ENCODE measurements at places on chromosomes 5 and 9.
A peak's percentile ranks its signal among the peaks of the same experiment; 100 is the strongest.

GRCh38 chr9:78601957-78602565 is 305.1 kb downstream of the PSAT1 start:
- DNase-seq: peak; percentile 60

DNA sequence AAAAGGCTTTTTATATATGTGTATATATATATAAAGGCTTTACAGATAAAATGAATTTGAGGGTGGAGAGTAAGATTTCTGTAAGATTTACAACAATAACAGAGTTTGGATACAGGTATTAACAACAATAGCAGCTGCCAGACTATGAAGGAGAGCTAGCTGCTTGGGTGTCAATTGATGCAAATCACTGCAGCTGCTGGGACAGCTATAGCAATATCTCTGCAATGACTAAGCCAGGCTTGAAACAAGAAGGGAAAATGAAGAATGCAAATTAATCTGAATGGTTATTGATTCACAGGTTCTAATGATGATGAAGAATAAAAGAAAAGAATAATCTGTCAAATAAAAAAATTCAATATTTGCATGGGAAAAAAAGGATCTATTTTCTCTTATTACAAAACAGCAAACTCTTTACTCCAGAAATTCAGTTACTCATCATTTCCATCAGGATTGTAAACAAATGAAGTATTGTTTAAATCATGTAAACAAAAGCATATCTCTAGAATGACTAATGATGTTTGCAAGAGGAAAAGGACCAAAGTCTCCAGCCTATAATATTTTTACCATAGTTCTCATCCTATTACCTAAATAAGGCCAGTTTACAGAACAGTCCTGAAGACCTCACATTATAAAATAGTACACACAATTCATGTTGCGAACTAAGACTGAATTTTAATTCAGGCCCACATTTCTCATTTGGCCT is 219.0 kb downstream of the HTR1A start:
- no peak for DNase-seq

GRCh38 chr9:102950346-102950745 is 44.8 kb upstream of the CYLC2 start:
- DNase-seq: no peak

DNA sequence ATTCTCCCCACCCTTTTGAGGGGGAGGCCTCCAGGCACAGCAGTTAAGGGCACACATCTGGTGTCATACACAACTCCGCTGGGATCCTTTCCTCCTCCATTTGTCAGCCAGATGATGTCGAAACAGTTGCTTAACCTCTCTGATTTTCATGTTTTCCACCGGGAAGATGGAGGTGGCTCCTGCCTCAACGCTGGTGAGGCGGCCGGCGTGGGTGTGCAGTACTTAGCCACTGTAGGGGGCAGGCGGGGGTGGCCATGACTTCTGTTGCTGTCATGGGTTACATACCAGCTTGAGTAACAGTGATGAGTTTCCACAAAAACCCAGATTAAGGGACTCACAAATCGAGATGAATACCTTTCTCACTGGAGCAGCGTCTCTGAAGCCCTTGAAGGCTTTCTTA is 63.1 kb upstream of the EPB41L4B start:
- no peak for DNase-seq

DNA sequence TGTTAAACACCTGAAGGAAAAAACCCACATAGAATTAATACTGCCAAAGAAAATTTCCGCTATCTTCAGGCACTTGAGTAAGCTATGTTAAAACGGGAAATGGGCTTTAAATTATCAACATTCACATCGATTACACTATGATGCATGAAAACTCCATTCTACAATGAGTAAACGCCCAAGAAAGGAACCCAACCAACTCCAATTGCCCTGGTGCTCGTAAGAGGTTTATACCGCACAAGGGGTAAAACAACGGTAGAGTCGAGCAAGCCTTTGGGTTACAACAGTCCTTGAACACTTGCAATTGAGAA is 1.0 kb downstream of the AGTPBP1 start:
- DNase-seq: peak; percentile 95

DNA sequence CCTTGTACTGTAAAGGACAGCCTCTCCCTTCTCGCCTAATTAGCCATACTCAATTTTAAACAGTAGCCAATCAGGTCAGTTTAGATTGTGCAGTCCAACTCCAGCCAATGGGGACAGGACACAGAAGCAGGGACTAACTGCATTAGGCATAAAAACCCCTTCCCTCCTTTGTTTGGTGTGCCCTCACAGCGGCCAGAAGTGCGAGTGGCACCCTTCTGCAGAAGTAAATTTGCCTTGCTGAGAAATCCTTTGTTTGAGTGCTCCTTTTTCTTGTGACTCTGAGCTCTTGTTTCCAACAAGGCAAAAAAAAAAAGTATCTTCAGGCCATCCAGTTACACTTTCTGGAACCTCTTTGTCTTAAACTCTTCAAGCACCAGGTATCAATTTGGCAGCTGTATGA is 97.4 kb downstream of the FAM114A2 start:
- no peak for DNase-seq

DNA sequence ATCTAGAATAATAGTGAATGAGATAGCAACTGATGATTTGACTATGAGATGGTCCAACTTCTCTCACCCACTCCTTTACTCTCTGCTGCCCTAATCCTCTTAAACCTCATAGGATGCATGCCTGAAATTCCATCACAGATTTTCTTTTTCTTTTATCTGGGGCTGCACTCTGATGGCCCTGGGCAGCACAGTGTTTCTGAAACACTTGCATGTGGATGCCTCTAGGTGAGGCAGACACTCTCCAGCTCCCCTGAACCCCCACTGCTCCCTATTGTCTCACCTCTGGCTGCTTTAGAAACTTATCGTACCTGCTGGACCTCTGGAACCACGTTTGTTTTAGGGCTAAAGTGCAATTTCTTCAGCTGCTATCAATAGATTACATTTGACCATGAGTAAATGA is 67.5 kb downstream of the HTR4 start:
- DNase-seq: no peak

GRCh38 chr5:43268188-43268820 is 44.9 kb downstream of the HMGCS1 start:
- DNase-seq: no peak

- DNase-seq: no peak
Measured at GRCh38 chr5:132072528-132072927, 1.1 kb upstream of the CSF2 start.

GRCh38 chr9:17863213-17863883 is 284.5 kb downstream of the SH3GL2 start:
- DNase-seq: no peak

Data from Kasumi-1 (cell line).